Ureter (tissue), 1 donor: ENCODE measurements at places on chromosomes 12 and 14. TPM values are rescaled to one million over a fixed set of nuclear protein-coding genes. Genes with fewer than 3 reads are reported as not detected.
A peak's percentile ranks its signal among the peaks of the same experiment; 100 is the strongest.

- DNase-seq = no peak
Observed at GRCh38 chr14:105487449-105487985, 831 bp downstream of the CRIP1 start.

DNA sequence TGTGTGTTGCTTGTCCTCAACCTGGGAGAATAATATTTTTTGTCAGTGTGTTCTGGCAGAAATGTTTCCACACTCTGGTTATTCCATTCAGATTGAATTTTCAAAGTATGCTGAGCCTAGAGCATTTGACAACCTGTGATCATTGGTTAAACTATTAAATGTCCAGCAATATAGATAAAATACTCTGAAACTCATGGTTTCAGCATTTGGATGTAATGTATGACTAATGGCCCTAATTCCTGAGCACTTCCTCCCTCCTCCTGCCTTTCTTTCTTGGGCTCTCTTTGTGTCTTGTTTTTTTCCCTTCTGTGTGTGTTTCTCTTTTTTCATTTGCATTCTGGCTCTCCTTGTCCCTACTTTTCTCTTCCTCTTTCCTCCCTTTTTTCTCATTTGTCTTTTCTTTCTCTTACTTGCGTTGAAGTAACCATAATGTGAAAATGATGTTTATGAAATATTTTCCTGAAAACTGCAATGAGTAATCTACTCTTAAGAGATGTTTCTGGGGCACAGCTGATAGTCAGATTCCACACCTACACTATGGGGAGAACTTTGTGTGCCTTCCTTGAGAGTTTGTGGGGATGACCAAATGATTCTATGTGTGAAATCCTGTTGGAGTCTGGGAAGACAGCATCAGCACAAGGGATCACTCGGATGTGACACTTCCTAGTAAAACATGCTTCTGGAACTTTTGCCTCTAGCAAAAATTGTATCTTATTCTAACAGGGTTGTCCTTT, 74.6 kb downstream of the FRMD6 start:
- no peak for DNase-seq

- DNase-seq = no peak
Observed at GRCh38 chr14:95885866-95886265, 9.2 kb downstream of the TUNAR start.

DNA sequence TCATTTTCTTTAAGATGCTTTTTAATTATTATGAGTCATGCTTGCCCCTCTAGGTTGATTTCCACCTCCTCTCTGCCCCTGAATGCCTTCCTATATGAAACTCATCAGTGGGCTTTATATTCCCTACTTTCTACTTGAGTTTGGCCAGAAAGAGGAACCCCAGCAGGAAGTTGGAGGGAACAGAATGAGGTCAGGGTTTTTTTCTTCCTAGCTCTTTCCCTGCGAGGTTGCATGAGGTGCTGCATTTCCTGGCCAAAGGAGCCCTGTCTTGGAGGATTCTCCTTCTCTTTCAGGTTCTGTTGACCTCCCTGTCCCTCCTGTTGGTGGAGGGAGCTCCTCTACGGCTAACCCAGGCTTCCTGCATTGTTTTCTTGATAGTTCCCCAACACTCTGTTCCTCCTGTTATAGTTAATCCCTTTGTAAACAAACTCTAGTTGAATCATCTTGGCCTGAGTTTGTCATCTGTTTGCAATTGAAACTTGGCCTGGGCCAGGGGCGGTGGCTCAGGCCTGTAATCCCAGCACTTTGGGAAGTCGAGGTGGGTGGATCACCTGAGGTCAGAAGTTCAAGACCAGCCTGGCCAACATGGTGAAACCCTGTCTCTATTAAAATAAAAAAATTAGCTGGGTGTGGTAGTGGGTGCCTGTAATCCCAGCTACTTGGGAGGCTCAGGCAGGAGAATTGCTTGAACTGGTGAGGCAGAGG, 15.3 kb upstream of the SPIC start:
- peak; percentile 53 for DNase-seq

GRCh38 chr14:77217551-77217950, 36.0 kb downstream of the TMEM63C start:
- DNase-seq = no peak

DNA sequence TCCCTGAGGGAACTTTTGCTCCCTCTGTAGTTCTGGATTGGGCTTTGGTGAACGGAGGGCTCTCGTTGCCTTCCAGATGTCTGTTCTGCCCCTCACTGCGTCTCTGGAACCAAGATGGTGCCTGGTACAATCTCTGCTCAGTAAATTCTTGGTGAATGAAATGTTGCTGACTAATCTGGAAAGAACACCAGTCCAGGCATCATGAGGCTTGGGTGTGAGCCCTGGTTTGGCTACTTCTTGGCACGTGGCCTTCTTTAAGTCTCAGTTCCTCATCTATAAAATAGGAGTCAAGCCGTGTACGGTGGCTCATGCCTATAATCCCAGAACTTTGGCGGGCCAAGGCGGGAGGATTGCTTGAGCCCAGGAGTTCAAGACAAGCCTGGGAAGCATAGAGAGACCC, 4.3 kb downstream of the HHIPL1 start:
- DNase-seq = no peak

- DNase-seq = no peak
Observed at GRCh38 chr14:62778852-62779251, 266.4 kb downstream of the KCNH5 start.

DNA sequence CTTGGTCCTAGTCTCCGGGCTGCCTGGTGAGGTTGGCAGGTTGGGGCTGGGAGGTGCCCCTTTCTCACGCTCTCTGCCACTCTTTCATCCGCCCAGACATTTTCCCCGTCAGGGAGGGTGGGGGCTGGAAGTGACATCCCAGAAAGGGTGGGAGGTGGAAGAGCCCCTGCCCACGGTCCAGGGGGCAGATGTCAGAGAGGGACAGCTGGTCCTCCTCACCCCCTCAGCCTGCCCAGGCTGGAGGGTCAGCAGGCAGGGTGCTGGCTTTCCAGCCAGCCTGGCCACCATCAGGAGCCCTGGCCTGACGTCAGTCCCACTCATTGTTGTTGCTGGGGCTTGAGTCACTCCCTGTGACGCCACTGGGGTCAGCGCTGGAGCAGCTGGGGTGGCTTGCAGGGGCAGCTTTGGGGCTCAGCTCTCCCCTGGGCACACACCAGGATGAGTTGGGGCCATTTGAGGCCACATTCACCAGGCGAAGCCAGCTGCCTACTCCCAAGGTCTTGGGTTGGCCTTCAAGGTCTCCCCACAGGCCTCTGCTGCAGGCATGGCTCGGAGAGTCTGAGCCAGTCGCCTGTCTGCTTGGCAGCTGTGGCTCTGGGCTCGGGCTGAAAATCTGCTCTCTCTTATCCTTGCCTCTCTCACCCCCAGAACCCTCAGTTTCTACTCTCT, 5.7 kb upstream of the ATG101 start:
- DNase-seq = no peak

- DNase-seq = peak; percentile 51
Observed at GRCh38 chr12:110688446-110689280, at the start of gene HVCN1. Gene HVCN1 (minus strand): TSS chr12:110689115. CDS start chr12:110683245, 5,870 bp downstream.

CLEC2D gene
- total RNA-seq = 32.6 TPM

SLCO1C1 gene
- not detected for total RNA-seq

TAS2R50 gene
- 7.2 TPM for total RNA-seq

MBD6 gene
- 177 TPM for total RNA-seq
